CD4-positive, alpha-beta T cell treated with Interferon alpha-2 for 1 hour (primary cell): ENCODE measurements at places on chromosomes 7 and 10.

DNA sequence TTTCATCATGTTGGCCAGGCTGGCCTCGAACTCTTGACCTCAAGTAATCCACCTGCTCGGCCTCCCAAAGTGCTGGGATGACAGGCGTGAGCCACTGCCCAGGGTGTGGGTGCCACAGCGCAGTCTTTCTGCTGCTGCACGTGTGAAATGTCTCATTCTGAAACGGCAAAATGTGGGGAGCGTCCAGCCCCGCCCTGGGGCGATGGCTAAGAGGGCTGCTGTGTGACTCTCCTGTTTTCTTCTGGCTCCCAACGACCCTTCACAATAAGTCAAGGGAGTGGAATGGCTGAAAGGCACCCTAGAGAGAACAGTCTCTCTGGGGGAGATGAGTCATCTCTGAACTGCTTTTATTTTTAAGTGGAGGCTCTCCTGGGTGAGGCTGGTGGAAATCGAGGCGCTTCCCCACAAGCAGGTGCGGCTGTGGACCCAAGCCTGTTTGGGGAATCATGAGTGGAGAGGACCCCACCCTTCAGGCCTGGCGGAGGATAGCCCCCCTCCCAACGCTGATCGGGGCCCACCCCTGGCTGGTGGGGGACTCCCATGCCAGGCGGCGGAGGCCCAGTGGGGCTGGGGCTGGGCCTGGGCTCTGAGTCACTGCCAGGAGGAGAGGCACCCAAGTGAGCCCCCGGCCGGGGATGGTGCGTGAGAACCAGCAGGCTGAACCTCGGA lies 18.0 kb downstream of the ADAP1 start:
- no peak for DNase-seq

- no peak for DNase-seq
Measured at GRCh38 chr10:125004571-125005311, 62.8 kb downstream of the ZRANB1 start.

- no peak for DNase-seq
Measured at GRCh38 chr10:97154781-97155180, 31.0 kb downstream of the SLIT1 start.

- no peak for DNase-seq
Measured at GRCh38 chr10:75770626-75771081, 339.2 kb downstream of the LRMDA start.

DNA sequence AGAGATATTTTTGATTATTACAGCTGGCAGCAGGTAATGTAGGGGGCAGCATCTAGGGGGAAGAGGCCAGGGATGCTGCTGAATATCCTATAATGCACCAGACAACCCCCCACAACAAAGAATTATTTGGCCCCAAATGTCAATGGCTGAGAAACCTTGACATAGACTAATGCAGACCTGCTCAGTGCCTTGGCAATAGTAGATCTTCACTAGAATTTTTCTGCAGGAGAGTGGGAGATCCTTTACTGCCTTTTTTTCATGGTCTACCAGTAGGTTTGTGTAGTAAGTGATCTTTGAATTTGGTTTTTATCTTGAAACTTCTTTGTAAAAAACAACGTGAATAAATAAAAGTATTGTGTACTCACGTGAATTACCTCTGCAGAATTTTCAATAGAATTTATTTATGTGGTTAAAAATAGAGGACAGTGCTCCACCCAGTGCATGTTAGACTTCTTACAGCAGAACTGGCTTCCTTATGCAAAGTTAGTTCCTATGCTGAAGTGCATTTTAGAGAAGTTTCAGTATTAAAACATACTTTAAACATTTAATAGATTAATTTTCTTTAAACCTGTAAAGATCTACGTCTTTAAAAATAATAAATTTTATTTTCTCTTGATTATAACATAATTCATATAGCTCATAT lies 199.6 kb upstream of the HDAC9 start:
- no peak for DNase-seq

DNA sequence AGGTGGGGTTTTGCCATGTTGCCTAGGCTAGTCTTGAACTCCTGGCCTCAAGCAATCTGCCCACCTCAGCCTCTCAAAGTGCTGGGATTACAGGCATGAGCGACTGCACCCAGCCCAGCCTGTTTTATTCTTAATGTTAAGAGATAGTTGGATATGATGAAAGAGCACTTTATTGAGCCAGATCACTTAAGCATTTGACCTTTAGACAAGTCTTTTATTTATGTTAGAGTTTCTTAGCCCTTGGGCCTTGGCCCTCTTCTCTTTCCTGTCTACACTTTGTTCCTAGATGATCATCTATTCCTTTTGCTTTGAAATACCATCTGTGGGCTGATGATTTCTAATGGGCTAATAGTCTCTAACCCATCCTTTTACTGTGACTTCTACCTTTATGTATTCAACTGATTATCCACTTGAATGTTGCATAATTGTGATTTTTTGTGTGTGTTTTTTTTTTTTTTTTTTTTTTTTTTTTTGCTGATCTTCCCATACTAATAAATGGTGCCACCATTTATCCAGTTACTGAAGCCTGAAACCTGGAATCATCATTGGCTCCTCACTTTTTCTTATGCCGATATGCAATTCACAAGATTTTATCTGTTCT lies 34.8 kb downstream of the BTRC start:
- DNase-seq: no peak

- no peak for DNase-seq
Measured at GRCh38 chr10:63765126-63765525, 243.9 kb downstream of the REEP3 start.

DNA sequence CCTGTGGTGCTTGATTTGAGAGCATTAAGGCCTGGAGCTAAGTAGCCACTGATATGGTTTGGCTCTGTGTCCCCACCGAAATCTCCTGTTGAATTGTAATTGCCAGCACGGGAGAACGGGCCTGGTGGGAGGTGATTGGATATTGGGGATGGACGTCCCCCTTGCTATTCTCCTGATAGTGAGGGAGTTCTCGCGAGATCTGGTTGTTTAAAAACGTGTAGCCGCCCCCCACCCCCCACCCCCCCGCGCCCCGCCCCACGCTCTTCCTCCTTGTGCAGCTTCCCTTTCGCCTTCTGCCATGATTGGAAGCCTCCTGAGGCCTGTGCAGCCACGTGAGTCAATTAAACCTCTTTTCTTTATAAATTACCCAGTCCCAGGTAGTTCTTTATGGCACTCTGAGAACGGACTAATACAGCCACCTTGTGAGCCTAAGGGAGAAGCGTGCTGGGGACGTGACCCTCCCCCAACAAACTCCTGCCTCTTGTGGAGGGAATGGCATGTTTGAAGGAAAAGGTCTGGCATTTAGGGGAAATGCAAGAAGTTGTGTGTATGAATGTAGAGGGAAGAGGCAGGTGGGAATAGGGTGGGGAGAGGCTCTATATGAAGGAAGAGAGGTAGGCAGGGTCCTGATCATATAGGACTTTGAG lies 118.0 kb upstream of the KMT2C start:
- DNase-seq: no peak

DNA sequence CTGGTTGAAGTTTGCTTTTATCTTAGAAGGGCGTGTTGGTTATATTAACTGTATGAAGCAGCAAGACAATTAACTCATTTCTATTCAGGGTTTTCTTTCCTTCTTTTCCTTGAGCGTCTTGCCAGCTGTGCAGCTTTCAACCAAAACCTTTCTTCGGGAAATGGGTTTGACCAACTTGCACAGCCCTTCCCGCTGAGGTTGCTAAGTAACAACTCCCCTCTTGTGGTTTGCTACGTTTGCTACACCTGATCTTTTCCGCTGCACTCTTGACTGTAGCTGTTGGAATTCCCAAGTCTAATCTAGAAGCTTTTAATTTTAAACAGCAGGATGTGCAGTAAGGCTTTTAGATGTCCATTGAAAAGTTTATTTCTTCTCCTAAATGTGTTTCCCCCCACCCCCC lies 116.9 kb downstream of the CDCA7L start:
- no peak for DNase-seq

- DNase-seq: no peak
Measured at GRCh38 chr10:43295436-43295835, 28.6 kb upstream of the RASGEF1A start.

- DNase-seq: no peak
Measured at GRCh38 chr7:33868166-33868565, 37.2 kb upstream of the BMPER start.

- DNase-seq: no peak
Measured at GRCh38 chr7:65926588-65926987, 53.7 kb downstream of the VKORC1L1 start.

DNA sequence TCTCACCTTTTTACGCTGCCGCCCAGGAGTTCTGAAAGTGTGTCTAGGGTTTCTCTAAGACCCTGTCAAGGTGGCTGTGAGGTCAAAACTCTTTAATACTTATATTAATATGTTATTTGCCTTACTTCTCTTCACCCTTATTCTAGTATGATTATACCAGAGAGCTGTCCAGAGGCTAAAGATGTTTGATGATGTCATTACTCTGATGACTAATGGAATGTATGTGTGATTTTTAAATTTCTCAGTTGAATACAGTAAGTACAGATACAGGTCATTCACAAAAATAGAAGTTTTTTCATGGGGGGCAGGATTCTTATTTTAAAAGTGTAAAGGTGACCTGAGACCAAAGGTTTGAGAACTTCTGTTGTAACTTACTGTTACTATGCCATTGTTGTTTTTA lies 150.6 kb upstream of the FOXP2 start:
- no peak for DNase-seq

DNA sequence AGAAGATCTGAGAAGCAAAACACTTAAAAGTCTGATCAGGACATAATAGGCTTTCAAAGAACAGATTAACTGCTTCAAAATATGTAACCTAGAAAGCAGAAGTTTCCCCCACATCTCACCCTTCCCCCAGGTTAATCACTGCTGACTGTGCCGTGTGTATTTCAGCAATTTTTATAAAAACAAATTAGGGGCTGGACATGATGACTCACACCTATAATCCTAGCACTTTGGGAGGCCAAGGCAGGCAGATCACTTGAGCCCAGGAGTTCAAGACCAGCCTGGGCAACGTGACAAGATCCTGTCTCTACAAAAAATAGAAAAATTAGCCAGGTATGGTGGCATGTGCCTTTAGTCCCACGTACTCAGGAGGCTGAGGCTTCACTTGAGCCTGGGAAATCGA lies 67.6 kb upstream of the GATA3 start:
- no peak for DNase-seq

GRCh38 chr10:132515811-132516726 lies 21.5 kb upstream of the INPP5A start:
- no peak for DNase-seq

DNA sequence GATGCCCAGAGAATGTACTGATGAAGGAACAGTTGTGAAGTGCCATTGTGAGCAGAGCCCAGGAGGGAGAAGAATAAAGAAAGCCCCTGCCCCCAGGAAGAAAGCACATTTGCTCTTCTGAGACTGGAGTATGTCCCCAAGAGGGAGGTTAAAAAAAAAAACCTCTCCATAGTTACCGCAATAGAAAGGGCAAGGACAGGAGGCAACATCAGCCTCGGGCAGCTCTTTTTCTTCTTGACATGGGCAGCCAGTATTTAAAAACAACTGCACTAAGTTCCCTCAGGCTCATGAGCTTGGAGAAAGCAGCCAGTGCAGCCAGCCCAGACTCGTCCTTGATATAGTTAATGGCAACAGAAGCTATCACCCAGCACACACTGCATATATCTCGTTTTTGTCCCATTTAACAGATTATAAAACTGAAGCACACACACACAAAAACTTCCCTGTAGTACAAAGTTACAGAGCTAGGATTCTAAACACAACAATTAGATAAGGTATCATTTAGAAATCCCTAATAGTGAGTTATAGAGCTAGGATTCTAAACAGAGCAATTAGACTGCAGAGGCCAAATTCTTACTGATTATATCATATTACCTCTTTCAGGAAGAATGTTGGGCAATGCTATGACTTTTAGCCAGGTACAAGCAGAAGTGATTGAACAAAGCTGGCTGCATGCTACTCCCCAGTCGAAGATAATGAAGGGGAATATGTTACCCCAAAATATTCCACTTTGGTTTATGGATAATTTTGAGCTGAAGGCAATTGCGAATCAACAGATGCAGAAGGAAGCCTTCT lies 823.5 kb downstream of the GRID1 start:
- DNase-seq: no peak

GRCh38 chr7:47735431-47736345 lies 153.8 kb upstream of the TNS3 start:
- DNase-seq: no peak
